CD4-positive, CD25-positive, alpha-beta regulatory T cell (primary cell): ENCODE measurements at places on chromosomes 7 and 10. TPM values are rescaled to one million over a fixed set of nuclear protein-coding genes. Genes with fewer than 3 reads are reported as not detected.

Gene CYP2C8
- total RNA-seq = not detected

Gene GIMAP1
- 17.1 TPM for total RNA-seq

Gene BMPER
- total RNA-seq = not detected

Gene MOGAT3
- total RNA-seq = not detected

Gene C10orf67
- 0.49 TPM for total RNA-seq

Gene PON3
- not detected for total RNA-seq

Gene TSC22D4
- 113 TPM for total RNA-seq

Gene GTF2IRD1
- total RNA-seq = 2.4 TPM

Gene CRHR2
- total RNA-seq = not detected

Gene IFIT1B
- not detected for total RNA-seq

Gene OR2A1
- not detected for total RNA-seq

Gene CCDC146
- total RNA-seq = 20.1 TPM

Gene ZNF746
- 33.9 TPM for total RNA-seq

Gene RBM48
- total RNA-seq = 33.7 TPM

Gene ATOH7
- not detected for total RNA-seq

Gene SPDYE11
- not detected for total RNA-seq

Gene AKR1C2
- total RNA-seq = not detected

Gene TDRD1
- total RNA-seq = not detected

Gene ELFN1
- not detected for total RNA-seq

Gene LIPK
- not detected for total RNA-seq

Gene PRLHR
- not detected for total RNA-seq

Gene LLCFC1
- not detected for total RNA-seq

Gene SPOCK2
- total RNA-seq = 683 TPM

Gene PKD2L1
- total RNA-seq = not detected

Gene GIMAP5
- total RNA-seq = 37.4 TPM

Gene AGK
- 28.6 TPM for total RNA-seq

Gene IL6
- total RNA-seq = not detected

Gene FAM180A
- not detected for total RNA-seq

Gene LBX1
- total RNA-seq = not detected

Gene GFRA1
- total RNA-seq = not detected

Gene CALML5
- not detected for total RNA-seq

Gene SNX10
- 14.4 TPM for total RNA-seq

Gene CNPY1
- total RNA-seq = not detected

Gene OR6B1
- total RNA-seq = not detected

Gene SFMBT2
- 21.2 TPM for total RNA-seq

Gene SPDYE5
- total RNA-seq = not detected

Gene PLEKHA1
- total RNA-seq = 35.9 TPM

Gene MARVELD1
- total RNA-seq = 0.62 TPM

Gene PCLO
- total RNA-seq = not detected
